ENCODE measurements at places on chromosomes 1 and 21.

GRCh38 chr1:27658951-27659496, 13.0 kb downstream of the IFI6 start:
- peak; percentile 78 for DNase-seq

DNA sequence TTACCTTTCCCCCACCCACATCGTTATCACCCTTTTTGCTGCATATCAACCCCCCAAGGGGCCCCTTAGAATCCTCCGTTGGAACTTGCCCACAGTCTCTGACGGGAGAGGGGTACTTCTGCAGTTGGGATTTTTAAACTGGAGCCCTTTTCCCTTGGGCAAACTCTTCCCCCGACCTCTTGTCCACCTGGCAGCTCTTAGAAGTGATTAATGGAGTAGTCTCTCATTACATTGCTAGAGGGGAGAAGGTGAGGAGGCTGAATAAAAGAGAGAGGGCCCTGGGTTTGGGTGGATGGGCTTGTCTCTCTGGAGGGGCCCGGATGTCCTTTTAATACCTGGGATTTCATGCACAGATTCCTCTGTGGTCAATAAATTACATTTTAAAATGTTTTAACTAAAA, 27.2 kb upstream of the TSPAN2 start:
- DNase-seq: no peak

DNA sequence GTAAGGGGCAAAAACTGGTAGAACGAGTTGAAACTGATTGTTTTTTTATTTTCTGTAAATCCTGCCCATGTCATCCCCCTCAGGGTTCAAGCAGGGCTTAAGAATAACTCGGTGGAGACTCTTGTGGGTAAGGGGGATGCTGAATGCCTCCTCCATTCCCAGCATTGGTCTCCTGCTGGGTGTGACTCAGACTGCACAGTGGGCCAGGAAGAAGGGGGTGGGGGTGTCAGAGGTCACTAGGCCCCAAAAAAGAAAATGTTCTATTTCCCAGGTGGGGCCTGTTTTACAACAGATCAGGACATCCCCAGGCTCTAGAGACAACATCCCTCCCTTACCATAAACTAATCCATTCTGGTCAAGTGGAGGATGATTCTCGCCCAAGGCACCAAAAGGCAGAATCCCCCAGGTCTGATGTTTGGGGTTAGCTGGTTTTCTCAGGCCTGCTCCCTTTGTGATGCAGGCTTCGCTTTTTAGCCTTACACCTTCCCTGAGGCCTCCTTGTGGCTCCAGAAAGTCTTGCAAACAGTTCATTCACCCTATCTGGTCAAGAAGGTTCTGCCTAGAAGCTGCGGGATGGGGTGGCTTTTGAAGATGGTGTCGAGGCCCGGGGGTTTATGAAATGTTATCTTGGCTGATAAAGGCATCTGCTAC, 10.7 kb upstream of the GRHL3 start:
- DNase-seq: no peak

GRCh38 chr1:197356723-197357533, 88.9 kb downstream of the CRB1 start:
- DNase-seq: no peak

DNA sequence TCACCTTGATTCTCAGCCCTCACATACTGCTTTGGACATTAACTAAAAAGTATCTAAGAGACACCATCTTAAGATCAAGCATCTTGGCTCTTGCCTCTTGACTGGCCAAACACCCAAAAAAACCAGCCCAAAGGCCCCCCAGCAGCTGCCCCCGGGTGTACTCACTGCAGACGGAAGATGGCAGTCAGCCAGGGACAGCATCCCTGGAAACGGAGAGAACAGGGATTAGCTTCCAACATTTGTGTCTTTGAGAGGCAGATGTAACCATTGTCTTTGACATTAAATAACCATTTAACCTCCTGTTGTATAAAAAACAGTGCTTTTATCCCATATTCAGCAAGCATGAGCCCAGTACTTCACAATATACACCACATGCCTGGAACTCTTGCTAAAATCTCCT, 11.3 kb downstream of the TMEM63A start:
- DNase-seq: no peak

DNA sequence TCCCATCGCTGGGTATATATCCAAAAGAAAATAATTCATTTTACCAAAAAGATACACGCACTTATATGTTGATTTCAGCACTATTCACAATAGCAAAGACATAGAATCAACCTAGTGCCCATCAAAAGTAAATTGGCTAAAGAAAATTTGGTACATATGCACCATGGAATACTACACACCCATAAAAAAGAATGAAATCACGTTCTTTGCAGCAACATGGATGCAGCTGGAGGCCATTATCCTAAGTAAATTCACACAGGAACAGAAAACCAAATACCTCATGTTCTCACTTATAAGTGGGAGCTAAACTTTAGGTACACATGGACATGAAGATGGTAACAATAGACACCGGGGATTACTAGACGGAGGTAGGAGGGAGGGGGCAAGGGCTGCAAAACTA, 50.0 kb upstream of the ZNF644 start:
- no peak for DNase-seq

GRCh38 chr1:187956975-187957374, 1128.2 kb downstream of the PLA2G4A start:
- DNase-seq: no peak

GRCh38 chr1:206909161-206909882, 12.1 kb downstream of the IL24 start:
- DNase-seq: no peak

GRCh38 chr21:45999581-46000181, 18.1 kb downstream of the COL6A1 start:
- peak; percentile 62 for DNase-seq

DNA sequence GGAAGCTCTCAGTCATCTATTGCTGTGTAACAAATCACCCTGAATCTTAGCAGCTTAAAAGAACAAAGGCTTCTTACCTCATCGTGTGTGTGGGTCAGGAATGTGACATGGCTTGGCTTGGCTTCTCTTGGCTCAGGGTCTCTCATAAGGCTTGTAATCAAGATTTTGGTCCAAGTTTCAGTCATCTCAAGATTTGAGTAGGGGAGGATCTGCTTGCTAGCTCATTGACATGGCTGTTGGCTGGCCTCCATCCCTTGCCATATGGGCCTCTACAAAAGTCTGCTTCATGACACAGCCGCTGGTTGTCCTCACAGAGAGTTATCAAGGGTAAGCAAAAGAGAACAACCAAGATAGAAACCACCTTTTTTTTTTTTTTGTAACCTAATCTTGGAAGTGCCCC, 207.7 kb downstream of the PTPRC start:
- DNase-seq: no peak

DNA sequence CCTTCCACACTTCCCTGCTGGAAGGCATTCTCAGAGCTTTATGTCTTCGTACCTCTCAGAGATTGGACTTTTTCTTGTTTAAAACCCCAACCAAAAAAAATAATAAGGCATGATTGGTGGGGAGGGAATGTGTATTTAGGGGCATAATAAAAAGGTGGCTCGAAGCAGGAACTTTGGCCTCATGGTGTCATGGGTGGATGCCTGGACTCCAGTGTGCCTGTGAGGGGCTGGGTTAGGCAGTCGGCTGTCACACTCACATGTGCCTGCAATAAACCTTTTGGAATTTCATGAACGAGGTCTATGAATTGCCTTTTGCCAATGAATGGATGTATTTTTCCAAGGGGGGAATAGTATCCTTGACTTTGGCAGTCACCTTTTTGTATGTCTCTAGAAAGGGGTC, 131.3 kb downstream of the EDEM3 start:
- no peak for DNase-seq

- no peak for DNase-seq
Observed at GRCh38 chr21:24939291-24939690, 668.0 kb downstream of the MRPL39 start.

DNA sequence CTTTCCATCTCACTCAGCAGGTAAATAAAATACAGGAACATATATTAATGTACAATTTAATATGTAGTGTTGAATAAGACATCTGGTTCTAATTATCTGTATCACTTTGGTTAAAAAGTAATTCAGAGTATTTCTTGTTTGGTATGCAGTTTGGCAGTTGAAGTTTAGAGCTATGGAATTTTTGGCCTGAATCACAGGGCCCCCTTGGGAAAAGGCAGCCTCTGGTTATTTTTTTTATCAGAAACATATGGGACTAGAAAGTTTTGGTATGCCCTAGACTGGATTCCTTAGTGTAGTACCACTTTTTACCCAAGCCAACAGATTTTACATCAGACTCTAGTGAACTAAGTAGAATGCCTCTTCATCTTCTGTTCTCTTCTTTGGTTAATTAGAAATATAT, 26.4 kb downstream of the CNST start:
- no peak for DNase-seq

DNA sequence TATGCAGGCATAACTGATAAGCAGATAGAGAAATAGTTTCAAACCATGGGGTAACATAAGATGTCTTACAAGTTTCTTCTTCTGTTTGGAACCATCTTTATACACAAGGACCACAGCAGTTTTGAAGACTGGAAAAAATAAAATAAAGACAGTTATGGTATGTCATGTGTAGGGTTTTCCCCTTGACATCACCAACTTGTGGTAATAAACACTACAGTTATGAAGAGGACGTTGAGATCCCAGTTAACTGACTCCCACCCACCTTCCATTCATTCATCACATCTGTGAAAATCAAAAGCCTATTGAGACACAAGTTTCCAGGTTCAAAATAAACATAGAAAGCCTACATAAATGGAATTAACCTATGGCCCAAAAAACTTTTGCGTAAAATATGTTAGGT, 92.5 kb upstream of the KRTAP19-8 start:
- no peak for DNase-seq

DNA sequence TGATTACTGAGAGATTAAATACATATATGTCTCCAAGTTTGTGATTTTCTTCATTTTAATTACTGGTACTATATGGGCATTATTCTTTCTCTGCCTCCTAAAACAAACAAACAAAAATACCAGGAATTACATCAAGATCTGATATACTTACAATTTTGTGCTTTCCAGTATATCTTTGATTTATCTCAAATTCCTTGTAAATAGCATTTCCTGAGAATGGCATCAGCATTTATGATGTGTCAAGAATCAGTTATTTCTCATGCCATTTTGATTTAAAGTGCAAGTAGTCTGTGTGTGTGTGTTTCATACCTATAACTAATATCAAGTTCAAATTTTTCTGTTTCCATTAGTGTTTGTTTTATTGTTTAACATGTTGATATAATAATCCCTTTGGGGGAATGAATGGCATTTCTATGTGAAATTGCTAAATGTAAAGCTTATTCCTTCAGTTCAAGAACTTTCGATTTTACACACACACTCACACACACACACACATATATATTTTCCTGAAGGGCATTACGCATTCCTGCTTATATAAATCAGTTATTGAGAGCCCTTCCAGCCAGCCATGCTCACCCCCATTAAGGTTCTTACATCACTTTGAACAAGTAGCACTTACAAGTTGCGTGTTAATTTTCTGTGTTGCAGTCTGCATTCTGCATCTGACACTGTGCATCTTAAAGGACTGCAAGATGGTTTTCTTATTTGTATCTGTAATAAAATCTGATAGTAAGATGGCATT, 102.7 kb downstream of the NEK7 start:
- DNase-seq: no peak

GRCh38 chr1:155286544-155286943, 9.3 kb downstream of the HCN3 start:
- DNase-seq: no peak

GRCh38 chr21:30996728-30997127, 41.5 kb downstream of the KRTAP19-8 start:
- no peak for DNase-seq

GRCh38 chr1:174775621-174776020, 224.1 kb upstream of the CACYBP start:
- no peak for DNase-seq

DNA sequence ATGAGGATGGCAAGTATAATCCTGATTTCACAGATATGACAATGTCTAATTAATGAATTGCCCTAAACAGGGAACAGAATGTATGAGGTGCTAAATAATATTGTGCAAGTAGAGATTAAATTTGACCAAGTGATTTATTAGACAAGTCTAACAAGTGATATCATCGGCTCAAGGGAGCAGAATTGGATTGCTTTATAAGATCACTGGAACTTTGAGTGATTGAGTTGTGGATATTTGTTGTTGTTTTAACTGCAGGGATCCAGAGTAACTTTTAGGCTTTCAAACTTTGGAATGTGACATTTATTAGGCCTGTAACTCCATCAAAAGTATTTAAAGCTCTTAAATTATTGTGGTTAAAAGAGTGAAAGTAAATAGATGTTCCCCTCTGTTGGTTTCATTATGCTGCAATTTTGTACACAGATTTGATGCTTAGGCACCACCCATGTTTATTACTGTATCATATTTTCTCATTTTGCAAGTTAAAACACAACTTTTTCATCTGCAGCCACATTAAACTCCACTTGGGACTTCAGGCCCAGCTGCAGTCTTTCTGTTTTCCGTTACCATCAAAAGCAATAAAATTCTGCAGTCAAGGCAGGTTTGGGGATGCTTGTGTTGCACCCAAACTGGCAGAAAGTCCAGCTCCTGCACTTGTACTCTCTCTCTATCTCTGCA, 206.6 kb downstream of the HLX start:
- no peak for DNase-seq

DNA sequence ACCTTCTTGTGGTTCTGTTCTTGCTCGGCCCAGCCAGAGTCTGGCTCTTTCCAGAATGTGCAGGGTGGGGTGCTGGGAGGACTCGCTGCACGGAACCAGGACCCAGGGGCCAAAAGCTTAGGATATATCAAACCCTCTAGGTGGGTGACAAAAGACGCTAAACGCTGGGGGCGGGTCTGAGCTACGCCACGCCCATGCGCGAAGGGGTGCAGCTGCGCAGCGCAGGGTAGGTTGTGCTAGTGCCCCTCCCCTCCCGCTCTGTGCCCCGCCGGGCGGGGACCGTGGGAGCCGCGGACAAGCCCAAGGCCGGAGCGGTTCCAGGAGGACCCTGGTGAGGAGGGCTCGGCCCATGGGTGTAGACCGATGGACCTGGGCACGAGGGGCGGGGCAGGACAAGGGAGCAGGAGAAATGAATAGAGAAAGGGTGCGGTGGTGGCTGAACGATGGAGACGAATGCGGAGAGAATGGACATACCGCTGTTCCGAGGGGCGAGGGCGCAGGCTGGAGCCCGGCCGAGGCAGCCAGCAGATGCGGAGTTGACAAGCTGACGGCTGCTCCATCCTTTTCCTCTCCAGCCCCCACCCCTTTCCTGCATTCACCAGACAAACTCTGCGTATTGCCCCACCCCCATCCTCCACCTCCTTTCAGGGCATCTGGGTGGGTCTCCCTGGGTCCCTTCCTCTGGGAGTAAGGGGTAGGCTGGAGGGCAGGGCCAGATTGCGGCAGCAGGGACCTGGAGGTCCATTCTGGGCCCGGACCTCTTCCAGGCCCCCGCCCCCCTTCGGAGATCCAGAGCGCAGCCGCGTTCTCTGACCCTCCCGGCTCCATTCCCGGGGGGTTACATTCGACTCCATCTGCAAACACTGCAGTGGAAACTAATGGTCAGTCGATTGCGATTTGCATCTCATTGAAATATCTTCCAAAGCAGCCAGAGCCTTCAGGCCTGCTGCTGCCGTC, at the start of gene RUSC1:
RUSC1 (plus strand) TSS at position 234 of the 957 bp plus-strand sequence. CDS start 880 bp downstream, outside the sequence.
- peak; percentile 48 for DNase-seq

DNA sequence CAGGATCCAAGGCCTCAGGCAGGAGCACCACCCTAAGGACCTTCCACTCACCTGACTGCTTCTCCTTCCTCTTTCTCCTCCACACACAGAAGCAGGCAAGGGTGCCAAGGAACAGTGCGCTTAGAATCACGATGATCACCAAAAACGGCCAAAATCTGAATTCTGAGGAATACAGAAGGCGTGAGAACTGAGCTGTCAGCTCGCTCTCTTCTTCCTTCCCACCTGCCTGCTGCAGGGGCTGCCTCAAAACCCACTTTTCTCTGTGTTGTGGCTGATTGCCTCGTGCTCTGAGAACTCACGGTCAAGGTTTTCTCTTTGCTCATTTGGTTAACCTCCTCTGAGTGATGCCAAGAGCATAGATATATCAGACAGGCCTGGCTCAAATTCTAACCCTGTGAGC, 23.8 kb downstream of the CD244 start:
- DNase-seq: no peak
